ENCODE measurements at places on chromosomes 5 and 9.

GRCh38 chr9:1717882-1718281 lies 297.3 kb upstream of the SMARCA2 start:
- no peak for DNase-seq

DNA sequence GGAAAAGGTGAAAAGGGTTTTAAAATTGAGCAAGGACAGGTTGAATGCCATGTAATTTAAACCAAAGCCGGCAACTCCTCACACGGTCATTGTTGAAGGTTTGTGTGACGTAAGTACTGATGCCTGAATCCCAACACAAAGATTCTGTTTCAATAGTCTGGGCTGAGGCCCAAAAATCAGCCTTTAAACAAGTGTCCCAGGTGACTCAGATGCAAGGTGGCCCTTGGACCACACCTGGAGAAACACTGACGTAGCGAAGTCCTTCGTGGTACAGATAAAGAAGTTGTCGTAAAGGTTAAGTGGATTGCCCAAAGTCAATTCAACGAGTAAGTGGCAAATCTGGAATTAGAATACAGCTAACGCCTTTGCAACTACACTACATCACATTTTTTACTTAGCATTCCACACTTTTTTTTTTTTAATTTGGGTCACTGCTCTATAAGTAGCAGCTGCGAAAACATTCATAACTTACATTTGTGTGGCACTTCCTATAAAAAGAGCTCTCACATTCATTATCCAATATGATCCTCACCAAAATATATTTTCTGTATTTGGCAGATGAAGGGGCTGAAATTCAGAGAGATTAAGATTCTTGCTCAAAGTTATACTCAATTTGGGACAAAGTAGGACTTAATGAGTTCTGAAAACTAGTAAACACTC lies 111.3 kb downstream of the LPAR1 start:
- DNase-seq: no peak

GRCh38 chr5:120509053-120509452 lies 45.0 kb downstream of the PRR16 start:
- no peak for DNase-seq

- DNase-seq: no peak
Observed at GRCh38 chr5:124072570-124072969, 560.6 kb downstream of the CSNK1G3 start.

- no peak for DNase-seq
Observed at GRCh38 chr5:133116601-133117000, 64.8 kb downstream of the HSPA4 start.

DNA sequence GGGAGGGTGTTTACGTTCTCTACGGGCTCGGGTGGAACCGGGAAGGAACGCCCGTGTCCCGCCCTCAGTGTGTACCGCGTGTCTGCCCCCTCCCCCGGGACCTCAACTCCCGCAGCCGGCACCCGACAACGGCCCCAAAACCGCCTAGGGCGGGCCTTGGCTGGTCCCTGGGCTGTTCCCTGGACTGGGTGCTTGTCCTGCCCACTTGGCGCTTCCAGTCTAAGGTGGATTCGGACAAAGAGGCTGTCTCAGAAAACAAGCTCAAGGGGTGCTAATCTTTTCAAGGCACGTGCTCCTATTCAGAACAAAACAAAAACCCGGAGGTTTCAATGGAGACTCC lies 379 bp upstream of the CLK4 start:
- no peak for DNase-seq

GRCh38 chr9:92185681-92186080 lies 70.5 kb upstream of the SPTLC1 start:
- no peak for DNase-seq

DNA sequence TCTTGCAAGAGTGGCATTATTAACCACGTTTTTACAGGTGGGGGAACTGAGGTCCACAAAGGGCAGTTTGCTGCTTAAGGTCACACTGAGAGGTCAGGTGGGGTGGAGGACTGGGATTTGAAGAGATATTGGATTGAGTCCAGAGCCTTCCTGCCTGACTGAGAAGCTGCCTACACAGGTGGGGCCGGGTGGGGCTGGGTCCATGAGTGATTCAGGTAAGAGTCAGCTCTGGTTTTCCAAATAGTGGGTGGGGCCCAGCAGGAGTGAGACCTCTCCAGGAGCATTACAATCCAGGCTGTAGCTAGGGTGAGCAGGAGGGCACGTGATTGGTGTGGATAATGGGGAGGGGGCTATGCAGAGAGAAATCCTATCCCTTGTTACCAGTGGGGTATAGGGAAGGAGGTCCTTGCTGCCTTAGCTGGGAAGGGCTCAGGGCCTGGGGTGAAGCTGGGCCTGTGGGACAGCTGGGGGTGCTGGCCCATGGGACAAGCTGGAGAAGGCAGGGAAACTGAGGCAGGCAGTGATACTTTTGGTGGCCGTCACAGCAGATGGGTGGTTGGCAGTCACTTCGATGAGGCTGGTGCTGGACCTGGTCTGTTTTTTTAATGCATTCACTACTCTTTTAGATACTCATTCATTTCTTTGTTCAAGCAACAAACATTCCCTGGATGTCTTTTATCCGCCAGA lies 2.9 kb upstream of the PTGS1 start:
- no peak for DNase-seq

DNA sequence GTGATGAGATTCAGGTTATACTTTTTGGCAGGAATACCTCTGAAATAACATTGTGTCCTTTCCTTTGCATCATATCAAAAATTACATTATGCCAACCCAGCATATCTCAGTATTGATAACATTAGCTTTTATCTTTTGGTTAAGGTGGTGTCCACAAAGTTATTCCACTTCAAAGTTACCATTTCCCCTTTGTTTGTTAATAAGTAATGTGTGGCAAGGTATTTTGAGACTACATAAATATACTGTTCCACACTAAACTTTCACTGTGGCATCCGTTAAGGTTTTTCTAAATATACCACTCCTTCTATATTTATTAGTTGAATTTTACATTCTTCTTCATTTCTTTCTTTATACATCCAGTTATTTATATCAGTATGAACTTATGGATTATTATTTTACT lies 14.1 kb upstream of the ARHGEF37 start:
- DNase-seq: no peak

GRCh38 chr5:65032250-65032649 lies 263.5 kb downstream of the CWC27 start:
- no peak for DNase-seq

- DNase-seq: no peak
Observed at GRCh38 chr5:87944553-87945285, 323.9 kb downstream of the TMEM161B start.

DNA sequence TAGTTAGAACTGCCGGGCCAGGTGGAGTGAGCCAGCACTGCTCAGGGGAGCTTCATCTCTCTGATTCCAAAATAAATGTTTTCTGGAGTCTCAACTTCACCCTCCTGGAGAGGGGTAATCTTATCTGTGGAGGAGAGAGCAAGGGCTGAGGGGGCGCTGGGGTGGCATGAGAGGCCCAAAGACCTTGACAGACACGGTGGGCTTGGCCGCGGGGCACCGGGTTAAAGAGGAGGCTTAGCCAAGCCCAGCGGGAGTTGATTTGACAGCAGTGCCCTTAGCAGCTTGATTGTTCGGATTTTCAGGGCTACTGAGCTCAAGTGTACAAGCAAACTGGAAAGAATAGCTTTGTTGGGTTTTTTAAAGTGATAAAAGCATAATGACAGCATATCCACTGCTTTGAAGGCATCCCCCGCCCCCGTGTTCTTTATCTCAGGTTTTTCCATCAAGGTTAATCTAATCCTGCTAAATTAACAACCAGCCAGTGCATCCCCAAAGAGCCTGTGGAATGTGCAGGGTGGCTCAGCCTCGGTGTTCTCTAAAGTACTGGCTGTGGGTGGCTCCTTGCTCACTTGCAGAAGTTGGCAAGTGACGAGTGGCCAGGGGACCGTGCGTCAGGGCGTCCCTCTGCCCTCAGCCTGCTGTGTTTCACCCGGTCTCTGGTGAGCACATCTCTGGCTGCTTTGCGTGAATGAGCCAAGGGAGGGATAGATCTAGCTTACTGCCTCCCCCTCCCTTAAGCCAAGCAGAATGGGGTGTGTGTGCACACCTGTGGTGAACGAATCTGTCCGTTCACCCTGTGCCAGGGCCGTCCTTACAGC lies 5.5 kb downstream of the QRFP start:
- DNase-seq: no peak

DNA sequence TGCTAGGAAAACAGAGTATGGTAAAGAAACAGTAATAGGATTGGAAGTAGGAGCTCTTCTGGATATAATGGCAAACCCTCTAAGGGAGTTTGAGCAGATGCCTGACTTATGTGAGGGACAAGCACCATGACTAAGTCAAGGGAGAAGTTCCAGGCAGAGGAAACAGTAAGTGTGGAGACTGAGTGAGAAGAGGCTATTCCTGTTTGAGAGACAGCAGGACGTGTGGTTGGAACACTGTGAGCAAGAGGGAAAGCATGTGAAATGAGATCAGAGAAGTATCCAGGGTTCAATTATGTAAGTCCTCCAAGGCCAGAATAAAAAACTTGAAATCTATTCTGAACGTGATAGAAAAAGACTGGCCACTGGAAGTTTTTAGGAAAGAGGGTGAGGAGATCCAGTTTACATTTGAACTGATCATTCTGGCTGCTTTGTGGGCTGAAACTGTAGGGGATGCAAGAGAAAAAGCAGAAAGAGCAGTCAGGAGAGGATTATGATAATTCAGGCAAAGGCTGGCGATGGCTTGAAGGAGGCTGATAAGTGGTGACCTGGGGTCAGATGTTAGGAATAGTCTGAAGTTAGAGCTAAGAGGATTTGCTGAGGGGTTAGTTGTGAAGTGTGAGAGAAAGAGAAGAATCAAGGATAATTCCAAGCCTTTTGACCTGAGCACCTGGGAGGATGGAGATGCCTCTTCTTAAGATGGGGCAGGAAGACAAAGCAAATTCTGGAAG lies 19.2 kb downstream of the DMAC1 start:
- no peak for DNase-seq

DNA sequence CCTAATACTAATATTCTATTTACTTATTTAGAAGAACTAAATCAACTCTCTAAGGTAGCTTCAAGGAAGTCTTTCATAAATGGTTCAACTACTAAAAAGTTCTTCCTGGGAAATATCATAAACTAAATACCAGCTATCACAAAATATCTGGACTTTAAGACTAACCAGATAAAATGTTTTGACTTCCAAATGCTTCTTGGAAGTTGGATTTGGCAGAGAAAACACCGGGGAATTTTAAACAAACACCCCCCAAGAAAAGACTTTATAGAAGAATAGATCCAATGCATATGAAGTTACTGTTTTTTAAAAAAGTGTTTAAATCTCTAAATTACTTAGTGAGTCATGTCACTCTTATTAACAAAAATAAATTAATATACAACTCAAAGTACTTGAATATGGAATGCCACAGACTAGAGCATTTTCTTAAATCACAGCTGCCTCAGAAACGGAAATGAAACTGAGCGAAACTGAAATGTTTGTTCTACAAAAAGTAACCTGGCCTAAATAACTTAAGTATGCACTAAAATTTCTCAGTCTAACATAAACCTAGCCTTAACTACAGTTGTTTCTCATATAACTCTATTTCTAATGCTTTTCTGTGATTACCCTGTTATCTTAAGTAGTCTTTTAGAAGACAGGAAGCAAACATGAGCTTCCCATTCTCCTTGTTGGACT lies 6.8 kb downstream of the ABCA1 start:
- no peak for DNase-seq

GRCh38 chr5:67089200-67089725 lies 107.3 kb downstream of the CD180 start:
- no peak for DNase-seq

DNA sequence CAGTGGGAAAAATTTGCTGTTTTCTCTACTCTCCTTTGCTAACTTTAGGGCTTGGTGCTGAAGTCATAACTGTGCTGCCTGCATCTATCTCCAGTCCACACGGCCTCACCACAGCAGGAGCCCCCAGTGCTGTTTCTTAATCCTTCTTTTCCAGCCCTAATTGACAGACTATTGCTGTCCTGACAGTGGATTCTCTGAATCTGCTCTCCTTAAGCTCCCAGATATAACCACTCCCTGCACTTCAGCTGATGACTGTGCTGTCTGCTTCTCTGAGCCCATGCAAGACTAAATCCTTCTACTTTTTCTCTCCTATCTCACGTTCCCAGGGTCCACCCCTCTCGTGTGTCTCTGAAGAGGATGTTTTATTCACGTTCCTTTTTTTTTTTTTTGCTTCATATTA lies 19.7 kb upstream of the GRIA1 start:
- no peak for DNase-seq

- no peak for DNase-seq
Observed at GRCh38 chr9:113446323-113446740, 17.2 kb upstream of the RGS3 start.

DNA sequence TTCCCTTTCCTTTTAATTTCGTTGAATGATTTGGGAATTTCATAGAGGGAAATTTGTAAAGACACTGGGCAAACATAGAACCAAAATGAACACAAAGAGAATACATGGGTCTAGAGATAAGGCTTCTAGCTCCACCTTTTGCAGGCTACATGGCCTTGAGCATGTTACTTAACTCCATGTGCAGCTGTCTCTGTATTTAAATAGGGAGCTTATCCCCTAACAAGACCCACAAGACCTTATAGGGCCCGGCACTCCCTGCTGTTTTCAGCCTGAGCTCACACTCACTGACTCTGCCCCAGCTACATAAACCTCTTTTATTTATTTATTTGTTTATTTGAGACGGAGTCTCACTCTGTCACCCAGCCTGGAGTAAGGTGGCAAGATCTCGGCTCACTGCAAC lies 30.6 kb upstream of the TLE1 start:
- DNase-seq: no peak

DNA sequence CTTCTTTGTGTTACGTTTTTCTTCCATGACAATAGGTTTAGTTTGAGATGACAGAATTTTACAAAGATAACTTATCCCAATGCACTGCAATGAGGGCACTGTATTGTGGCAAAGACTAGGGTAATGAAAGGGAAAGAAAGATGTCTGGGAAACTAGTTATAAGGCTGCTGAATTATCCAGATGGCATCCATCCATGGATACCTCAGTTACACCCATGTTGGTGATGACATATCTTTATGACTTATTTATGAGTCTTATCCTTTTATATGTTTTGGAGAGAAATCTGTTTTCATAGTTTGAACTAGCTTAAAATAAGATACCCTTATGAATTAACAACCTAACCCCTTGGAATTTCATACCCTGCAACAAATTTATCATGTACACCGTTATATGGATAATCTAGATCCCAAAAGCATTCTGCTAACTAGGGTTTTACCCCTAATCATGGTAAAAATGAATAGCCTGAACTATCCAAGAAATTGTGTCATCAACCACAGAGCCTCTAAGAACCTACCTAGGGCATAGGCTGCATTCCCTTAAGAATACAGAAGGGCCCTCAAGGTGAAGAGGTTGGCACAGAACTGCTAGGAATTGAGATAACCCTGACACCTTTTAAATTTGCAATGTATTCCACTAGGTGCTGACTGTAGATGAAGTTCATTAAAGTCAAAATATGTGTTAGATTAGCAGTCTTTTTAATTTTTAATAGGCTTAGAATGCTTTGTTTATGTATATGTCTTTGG lies 49.5 kb upstream of the RORB start:
- DNase-seq: no peak

Data from stimulated activated CD4-positive, alpha-beta T cell treated with anti-CD3 and anti-CD28 coated beads, Interleukin-12 subunit alpha, Interleukin-12 subunit beta, amount 100 ng/mL, for 24 hours (primary cell).